ENCODE measurements at places on chromosomes 4 and X.
A peak's percentile ranks its signal among the peaks of the same experiment; 100 is the strongest.

- DNase-seq, result no peak
Observed at GRCh38 chr4:107837317-107837716, 12.6 kb downstream of the SGMS2 start.

GRCh38 chr4:145779319-145779801, 99.4 kb downstream of the C4orf51 start:
- DNase-seq, result peak; percentile 40

DNA sequence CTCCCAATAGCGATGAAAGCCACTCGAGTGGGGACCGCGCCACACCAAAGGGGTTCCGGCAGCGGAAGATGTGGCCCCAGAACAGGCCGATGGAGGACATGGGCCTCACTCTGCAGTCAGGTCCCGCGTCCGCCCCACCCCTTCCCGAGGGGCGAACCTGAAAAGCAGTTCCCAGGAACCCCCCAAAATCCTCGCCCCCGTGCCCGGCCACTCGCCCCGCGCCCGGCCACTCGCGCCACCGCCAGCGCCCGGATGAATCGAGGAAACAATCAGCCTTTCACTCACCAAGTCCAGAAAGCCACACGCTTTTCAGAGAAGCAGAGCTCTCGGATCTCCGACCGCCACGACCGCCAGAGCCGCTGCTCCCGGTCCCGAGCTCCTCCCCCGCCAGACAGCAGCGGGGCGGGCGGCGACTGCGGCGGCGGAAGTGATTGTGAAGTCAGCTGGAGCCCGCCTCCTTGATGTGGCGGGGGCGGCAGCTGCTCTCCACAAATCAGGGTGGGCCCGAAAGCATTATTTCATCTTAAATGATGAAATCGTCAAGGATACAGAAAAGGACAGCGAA, at the start of gene PJA1:
Gene PJA1 (minus strand): TSS at position 367 of the 565 bp plus-strand sequence. CDS start 2,380 bp downstream, outside the sequence.
- DNase-seq, result no peak

DNA sequence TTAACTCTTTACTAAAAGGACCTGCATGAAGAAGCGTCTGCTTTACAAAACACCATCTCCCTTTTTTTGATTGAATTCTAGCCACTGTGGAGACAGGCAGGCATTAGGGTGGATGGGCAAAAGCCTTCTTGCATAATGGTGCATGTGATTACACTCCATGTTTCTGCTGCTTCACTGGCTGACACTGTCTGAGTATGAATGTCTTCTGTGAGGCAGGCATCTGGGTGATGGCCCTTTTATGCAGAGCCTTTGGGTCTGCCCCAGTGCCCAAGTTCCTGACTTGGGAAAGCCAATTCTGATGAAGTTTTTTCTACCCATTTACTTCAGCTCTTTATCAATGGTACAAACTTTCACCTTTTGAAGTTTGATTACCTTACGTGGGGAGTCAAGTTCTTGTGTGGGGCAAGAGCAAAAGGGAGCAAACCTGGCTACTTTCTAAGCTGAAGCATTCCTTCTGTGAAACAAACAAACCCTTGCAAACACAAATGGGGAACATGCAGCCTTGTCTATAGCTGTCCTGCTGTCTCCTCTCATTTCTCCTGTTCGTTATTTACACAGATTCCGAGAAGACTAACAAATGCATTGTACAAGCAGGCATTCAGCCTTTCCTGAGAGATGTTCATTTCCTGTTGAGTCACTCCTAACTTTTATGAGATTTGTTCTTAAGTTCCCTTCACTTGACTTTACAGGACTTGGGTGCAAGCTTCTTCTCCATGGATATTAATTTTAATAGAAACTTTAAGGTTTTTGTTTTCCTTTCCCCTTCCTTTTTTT, 301.9 kb downstream of the TLL1 start:
- DNase-seq, result no peak

DNA sequence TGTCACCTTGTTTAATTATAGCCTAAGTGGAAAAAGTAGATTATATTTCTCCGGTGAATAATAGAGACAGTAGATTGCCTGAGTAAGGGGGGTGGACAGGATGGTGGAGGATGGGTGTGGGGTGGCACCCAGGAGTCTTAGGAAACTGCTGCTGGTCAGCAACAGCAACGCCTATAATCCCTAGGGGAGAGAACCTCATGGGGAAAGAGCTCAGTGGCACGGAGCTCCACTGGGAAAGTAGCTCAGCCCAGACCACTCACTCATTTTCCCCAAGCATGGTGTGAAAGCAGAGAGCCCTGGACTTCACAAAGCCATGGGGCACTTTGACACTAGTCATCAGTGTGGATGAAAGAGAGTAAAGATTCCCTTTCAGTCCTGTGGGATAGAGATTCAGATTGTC, 31.1 kb downstream of the METTL14 start:
- DNase-seq, result no peak

DNA sequence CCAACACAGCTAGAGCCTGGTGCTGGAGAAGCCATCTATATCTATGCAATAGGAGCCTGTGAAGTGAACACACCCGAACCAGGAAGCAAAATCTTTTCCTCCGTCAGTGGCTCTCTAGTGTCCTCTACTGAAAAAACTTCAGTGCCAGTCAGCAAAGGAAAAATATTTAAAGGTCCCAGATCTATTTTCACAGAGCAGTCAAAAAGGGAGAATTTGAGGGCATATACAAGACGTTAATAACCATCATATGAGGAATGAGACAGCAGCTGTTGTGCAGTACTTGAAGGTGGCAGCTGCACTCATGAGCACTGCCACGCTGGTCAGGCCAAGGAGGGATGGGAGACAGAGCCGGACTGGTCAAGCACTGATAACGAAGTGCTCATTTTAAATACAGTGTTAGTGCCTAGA, 14.4 kb downstream of the MCUB start:
- DNase-seq, result no peak

DNA sequence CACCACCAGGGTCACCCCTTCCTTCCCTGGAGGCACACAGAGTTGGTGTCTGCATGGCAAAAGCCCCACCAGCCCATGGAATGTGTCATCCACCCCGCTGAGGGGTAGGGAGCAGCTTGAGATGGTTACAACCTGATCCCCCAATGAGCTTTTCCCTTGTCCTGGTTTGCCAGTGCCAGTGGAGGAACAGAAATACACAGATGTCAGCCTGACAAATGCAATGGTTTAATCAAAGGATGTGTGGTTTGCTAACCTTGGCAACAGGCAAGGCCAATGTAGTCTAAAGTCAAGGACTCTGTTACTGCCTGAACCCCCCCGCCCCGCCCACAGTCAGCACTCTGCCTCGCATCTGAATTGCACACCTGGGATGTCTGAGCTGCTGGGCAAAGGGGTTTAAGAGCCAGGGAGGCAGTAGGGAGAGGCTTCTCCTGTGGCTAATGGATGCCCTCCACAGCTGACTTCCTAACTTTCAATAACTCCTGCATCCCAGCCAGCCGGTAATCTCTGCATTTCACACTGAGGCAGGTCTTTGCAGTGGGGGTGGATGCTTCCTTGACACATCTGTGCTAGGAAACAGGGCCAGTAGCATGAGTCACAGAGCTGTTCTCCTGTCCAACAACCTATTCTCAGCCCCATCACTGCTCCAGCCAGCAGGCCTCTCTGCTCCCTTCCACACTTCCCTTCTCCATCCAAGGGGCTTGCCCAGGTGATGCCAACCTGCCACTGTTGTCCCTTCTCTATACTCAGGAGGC, 137.5 kb downstream of the AMMECR1 start:
- DNase-seq, result no peak

DNA sequence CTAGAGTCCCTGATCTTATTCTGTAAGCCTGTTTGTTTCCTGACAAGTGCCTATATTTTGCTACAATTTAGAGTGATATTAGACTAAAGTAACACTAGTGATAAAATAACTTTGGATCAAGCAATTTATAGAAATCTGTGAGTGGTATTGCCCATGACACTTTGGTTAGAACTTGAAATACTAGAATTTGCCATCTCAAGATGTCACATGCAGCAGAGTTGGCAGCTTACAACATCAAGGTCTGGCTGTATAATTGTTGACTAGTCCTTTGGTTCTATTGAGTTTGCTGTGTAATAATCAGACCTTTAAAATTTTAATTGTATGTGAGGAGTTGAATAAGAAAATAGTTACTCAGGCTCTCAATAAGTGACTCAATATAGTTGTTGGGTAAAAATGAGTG, 167.1 kb downstream of the RAPGEF2 start:
- no peak for DNase-seq

- DNase-seq, result no peak
Observed at GRCh38 chrX:35819241-35819640, 21.1 kb downstream of the MAGEB16 start.

DNA sequence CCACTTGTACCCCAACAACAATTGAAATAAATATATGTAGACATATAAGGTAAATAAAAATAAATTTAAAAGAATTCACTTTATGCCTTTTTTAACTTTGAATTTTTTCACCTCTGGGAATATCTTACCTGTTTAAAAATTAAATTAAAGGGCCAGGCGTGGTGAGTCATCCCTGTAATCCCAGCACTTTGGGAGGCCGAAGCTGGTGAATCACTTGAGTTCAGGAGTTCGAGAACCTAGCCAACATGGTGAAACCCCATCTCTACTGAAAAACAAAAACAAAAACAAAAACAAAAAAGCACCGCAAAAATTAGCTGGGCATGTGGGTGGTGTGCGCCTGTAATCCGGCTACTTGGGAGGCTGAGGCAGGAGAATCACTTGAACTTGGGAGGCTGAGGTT, 164.8 kb downstream of the AASDH start:
- no peak for DNase-seq

DNA sequence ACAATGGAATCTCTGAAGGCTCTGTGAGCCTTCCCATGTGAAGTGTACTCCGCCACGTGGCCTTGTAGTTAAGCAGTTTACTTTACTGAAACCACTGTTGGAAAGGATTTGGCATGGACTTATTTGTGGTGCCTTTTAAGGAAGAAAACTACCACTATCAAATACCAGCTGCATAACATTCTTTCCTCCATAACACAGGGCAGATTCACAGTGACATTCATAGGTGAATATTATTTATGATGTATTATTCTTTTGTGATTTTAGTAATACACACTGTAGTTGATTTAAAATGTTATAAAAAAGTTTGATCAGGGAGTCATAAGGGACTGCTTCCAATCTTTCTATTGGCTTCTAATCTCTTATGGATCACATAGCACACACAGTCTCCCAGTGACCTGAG, 192.5 kb upstream of the AGTR2 start:
- DNase-seq, result no peak

DNA sequence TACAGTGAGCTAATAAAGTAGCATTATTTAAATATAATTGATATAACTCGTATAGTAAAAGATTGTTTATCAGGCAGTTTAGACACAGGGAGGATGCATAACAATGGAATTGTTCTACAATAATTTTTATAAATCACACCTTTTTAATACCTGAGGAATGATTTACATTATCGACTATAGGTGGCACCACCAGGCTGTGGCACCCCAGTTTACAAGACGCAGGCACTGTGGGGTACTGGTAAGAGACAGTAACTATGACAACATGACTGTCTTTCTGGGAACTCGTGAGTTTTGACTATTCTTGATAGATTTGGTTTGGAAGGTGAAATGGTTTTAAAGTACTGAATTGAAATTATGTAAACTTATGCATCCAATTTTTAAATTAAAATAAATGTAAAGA, 27.1 kb upstream of the STBD1 start:
- no peak for DNase-seq

- DNase-seq, result no peak
Observed at GRCh38 chrX:155115174-155115819, 44.0 kb downstream of the BRCC3 start.

DNA sequence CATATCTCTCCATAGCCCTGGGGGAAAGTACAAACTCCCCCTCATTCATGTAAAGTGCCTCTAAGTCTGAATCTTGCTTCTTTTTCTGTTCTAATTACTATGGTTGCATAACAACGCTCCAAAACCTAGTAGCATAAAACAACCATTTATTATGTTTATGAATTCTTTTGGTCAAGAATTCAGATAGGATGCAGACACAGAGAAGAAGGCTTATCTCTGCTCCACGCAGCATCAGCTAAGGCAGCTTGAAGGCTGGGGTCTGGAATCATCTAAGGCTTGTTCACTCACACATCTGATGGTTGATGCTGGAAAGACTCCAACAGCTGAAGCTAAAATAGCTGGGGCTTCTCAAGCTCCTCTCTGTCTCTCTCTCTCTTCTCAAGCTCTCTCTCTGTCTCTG, 564.5 kb downstream of the ZNF674 start:
- DNase-seq, result no peak

DNA sequence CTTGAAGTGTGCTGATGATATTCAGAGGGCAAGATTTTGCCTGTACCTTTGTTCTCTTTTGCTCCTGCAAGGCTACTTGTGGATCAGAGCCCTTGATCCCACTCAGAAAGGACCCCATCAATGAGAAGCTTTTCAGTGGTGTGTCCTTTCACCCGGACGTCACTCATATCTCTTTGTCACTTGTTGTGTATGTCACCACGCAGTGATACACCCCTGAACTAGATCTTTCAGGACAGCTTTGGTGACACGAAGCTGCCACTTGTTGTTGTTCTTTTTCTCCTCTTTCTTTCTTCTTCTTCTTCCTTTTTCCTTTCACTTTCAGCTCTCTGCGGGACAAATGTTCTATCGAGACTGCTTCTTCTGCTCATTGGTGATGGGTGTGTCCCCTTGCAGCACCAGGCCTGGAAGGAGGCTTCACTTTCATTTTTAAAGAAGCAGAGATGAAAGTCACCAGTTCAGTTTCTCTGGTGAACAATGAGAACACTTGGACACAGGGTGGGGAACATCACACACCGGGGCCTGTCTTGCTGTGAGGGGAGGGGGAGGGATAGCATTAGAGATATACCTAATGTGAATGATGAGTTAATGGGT, 83.6 kb downstream of the NBDY start:
- no peak for DNase-seq

- no peak for DNase-seq
Observed at GRCh38 chr4:185846505-185847150, 34.6 kb upstream of the SORBS2 start.

DNA sequence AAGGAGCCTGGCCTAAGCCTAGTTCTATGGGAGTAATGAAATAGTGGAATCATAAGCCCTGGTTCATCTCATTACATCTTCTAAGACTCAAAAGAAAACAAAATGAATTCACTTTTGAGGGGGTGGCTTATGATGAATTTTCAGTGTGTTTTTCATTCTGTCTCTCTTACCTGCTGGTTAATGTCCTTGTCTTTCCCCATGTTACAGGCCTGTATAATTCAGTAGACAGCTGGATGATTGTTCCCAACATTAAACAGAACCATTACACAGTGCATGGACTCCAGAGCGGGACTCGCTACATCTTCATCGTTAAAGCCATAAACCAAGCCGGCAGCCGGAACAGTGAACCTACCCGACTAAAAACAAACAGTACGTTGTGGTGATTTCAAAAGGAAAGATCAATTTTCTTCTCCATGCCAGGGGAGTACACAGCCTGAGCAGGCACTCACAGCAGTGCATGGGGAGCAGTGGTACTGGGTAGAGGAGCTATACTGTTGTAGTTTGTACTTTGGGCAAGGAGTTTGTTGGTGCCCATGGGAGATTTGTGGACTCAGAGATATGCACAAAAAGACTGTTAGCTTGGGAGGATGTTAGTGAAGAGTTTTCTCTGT, 57.9 kb downstream of the TEX13B start:
- DNase-seq, result no peak

DNA sequence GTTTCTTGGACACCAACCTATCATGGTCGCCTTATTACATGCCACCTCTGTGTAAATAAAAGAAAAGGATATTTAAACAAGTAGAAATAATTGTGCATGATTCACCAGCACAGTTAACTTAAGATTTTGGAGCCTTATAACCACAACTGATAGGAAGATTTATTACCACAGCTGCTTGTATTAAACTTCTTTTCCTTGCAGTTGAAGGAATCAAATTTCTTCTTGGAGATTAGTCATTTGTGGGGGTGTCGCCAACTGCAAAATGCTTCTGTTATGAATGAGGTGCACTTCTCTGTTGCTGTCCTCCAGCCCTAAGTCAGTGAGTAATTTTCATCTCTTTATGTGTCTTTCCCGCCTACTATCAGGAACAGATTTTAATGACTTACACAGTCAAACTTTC, 73.3 kb downstream of the OR13H1 start:
- no peak for DNase-seq

Measured in iPS DF 19.7 (cell line).